COR-L47 (cell line): ENCODE measurements at places on chromosomes 1 and 21.

GRCh38 chr21:37686991-37687810 lies 229.1 kb downstream of the KCNJ6 start:
- DNase-seq, result no peak

GRCh38 chr21:37770461-37770860 lies 145.8 kb downstream of the KCNJ6 start:
- no peak for DNase-seq

DNA sequence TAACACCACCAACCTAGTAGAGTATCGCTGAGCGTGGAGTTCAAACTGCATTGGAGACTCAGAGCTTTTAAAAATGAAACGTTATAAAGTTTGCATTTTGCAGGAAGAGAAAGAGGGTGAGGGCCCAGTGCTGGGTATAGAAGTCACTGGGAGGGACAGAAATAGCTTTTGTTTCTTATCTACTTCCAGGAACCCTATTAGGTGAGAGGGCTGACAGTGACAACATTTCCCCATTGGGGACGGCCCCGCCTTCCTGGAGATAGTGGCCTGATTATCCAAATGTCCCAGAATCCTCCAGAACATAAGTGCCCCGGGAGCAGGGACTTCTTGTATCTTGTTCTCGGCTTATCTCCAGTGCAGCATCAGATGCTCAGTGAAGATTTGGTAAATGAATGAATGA lies 574.9 kb downstream of the PTPRU start:
- no peak for DNase-seq

- DNase-seq, result no peak
Observed at GRCh38 chr21:19141511-19141910, 737.9 kb upstream of the TMPRSS15 start.

GRCh38 chr1:150056407-150056806 lies 11.2 kb upstream of the VPS45 start:
- no peak for DNase-seq

- no peak for DNase-seq
Observed at GRCh38 chr1:236425031-236425663, 31.1 kb downstream of the EDARADD start.

DNA sequence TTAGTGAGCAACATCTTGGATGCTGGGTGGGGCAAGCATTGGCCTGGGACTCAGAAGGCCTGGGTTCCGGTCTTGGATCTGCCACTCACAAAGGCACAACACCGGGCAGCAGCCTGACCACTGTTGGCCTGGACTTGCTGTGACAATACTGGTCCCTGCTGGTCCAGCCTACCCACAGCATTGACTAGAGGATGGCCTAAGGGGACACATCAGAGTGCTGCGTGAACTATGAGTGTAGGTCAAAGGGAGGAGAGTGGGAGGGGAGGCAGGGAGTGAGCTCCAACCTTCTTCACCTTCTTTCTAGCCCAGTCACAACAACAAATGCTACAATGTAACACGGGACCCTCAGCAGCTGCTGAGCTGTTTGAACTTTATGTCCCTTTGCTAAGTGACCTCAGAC lies 31.1 kb downstream of the TMEM50A start:
- no peak for DNase-seq

- no peak for DNase-seq
Observed at GRCh38 chr1:48939042-48939441, 162.4 kb upstream of the BEND5 start.
